ENCODE measurements at places on chromosomes 5 and 9.

GRCh38 chr9:20040991-20041696, 252.3 kb upstream of the SLC24A2 start:
- DNase-seq = no peak

DNA sequence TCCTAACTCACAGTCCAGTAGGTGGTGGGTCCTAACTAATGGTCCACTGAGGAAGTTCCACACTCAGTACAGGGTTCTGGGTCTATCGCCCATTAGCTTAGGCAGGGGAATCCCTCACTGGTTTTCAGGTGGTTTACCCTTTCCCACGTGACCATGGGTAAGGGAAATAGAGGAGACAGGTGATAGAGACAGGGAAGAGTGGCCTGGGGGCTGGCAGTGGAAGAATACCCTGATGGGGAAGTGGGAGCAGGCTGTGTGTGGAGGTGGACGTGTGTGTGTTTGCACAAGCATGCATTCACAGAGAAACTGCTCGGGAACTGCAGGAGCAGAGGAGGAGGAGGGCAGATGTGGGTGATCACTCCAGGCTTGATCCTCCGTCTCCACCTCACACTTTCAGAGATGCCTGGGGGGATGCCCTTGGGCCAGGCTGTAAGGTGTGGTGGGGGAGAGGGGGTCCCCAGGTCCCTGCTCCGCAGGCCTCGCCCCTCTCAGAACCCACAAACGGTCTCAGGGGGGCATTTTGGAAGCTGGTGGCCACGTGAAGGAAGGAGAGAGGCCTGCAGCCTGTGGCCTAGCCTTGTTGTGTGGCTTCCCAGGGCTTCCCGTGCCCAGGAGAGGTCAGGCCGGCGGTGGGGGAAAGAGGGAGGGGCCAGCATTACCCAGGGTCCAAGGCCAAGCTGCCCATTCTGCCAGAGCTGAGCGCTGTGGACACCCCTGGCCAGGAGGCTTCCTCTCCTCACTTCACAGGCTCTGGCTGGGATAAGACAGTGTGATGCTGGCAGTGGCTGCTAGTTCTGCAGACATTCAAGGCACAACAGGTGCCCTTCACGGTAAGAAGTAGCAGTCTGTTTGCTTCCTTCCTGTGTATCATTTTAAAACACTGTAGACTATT, 80.0 kb downstream of the OTULIN start:
- no peak for DNase-seq

DNA sequence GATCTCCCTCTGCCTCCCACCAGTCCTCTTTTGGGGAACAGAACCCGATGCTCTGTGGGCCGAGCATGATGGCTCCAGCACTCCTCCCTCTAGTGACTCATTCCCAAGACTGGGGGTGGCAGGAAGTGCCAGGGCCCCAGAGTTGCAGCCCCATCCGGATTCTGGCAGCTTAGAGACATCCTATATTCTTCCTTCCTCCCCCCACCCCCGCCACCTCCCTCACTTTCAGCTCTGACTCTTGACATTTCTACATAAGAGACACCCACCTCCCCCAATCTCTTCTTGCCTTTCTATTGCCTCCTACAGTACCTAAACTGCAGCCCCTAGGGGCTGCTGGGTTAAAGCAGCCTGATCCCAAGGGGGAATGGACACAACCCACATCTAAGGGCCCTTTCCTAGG, 47.1 kb upstream of the MATR3 start:
- DNase-seq = no peak

GRCh38 chr5:112958093-112959088, 18.2 kb upstream of the DCP2 start:
- peak; percentile 69 for DNase-seq

DNA sequence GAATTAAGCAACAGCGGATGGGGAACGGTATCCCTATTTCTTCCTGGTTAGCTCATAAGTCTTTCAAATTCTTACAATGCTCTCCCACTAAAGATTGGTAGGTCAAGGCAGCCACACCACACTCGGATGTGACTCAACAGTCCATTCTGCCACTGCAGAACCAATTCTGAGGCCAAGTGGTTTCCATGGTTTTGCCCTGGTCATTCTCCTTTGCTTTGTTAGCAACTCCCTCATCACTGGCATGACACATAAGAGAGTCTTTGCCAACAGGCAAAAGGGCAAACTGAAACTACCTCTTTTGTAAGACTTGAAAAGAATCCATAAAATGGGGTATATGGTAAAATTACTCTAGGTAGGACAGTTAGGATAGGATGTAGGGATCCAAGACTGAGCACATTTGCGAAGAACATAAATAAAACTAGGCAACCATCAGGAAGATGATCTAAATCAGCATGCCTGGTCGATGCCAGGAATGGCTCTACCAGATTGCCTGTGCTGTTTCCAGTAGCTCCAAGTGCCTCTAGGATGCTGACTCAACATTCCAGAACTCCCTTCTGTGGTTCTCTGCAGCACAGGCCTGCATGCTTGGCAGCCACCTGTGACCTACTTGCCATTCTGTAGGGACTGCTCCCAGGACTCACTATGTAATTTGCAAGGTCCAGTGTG, 105.4 kb downstream of the DCP2 start:
- DNase-seq = no peak

GRCh38 chr9:2231101-2231500, 216.0 kb downstream of the SMARCA2 start:
- DNase-seq = no peak

GRCh38 chr5:115573133-115573532, 28.6 kb upstream of the FEM1C start:
- DNase-seq = no peak

DNA sequence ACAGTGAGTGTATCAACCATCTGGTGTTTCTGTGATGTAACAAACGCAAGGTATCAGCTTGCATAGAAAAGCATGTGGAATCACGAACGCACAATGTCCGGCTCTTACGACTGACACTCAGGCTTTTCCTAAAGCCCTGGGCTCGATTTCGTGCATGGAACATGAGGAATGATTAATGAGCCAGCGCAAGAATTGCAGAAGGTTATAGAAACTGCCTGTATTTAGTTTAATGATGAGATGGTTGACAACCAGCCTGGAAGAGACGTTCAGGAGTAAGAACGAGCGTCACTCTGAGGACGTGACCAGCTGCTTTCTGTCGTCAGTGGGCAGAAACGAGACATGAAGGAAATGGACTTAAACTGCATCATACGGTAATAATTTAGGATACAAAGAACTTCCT, 497.6 kb downstream of the IRX1 start:
- DNase-seq = no peak

GRCh38 chr9:111095441-111095840, 57.2 kb upstream of the LPAR1 start:
- DNase-seq = no peak

GRCh38 chr9:110329639-110330230, 7.9 kb downstream of the TXNDC8 start:
- no peak for DNase-seq

- no peak for DNase-seq
Observed at GRCh38 chr5:135324897-135325650, 74.0 kb downstream of the MACROH2A1 start.

DNA sequence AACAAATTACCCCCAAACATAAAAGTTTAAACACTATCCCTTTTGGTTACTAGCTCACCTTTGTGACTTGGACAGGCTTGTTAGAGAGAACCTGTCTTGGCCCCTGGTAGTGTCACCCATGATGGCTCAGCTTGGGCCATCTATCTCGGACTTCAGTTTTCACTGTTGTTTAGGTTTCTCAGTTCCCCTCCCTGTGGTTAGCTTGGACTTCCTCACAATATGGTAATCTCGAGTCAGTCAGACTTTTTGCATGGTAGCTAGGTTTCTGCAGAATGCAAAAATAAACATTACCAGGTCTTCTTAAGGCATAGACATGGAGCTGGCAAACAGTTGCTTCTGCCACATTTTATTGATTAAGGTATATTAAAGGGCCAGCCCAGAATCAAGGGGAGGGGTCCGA, 324.3 kb upstream of the RORB start:
- no peak for DNase-seq

DNA sequence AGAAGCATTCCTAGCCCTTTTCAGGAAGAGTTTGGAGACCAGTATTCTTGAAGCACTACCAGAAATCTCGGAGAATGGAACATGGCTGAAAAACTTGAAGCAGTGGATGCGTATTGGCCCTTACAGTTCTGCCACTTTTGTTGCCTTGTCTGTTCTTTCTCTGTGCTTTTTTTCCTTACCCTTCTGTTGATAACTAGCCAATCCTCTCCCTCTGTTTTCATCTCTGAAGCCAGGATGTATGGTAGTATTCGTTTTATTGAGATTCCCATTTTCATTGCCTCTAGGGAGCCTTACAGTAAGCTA, 564 bp upstream of the CCNH start:
- no peak for DNase-seq

DNA sequence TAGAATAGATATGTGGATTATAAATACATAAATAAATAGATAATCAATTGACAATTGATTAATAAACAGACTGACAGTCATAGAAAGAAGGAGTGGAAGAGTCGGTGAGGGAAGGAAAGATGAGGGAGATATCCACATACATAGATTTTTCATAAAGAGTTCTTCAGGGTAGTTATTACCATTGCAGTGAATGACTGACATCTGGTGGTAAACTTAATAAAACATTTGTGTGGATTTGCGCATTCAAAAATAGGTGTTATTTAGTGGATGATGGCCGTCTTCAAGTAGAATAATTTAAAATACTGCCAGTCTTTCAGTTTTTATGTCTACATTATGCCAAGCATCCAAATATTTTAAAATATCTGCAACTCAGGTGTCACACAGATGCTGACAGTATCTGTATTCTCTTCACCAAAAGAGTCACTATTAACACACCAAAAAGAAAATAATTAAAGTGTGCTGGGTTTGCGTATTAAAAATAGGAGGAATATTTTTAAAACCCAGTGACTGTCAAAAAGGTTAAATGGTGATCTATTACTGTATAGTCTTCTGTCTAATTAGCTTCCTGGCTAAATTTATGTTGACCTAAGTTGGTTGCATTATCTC, 78.8 kb downstream of the GIN1 start:
- DNase-seq = no peak

GRCh38 chr9:99466104-99466503, 244.0 kb downstream of the SEC61B start:
- no peak for DNase-seq

DNA sequence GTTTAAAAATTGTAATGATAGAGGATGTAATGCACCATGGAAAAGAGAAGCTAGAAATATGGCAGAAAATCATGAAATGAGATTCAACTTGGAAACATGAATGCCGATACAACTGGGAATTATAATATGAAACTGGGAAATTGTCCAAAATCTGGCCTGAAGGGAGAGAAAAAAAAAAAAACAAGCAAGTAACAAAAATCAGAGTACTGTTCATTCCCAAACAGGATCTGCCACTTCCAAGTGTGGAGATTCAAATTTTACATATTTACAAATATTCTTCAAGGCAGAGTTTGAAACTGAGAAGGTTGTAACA, 56.6 kb upstream of the MOCS2 start:
- no peak for DNase-seq

- no peak for DNase-seq
Observed at GRCh38 chr5:33563983-33564908, 123.5 kb downstream of the TARS1 start.

DNA sequence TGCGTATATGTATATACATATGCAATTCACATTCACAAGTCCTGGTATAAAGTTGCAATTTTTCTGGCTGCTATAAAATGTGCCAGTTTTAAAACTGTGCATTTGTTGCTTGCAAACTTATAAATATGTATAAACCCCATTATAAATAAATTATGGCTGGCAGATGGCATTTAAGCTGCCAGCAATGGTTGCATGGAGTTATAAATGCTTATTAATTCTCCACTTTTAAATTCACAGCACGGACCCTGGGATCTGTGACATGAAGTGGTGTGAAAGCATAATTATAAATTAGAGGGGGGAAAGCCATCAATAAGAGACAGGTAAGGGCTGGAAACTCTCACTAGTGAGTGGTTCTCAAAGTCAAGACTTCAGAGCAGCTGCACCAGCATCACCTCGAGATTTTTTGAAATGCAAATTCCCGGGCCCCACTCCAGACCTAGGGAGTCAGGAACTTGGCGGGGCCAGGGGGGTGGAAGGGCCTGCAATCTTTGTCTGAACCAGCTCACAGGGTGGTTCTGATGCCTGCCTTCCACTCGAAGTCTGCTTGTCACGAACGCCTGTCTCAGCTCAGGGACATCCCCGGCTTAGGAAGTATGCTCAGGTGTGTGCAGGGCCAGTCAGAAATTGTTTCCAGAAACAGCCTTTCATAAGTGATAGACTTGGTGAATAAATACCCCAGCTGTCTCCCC, 16.9 kb downstream of the S1PR3 start:
- no peak for DNase-seq

- DNase-seq = no peak
Observed at GRCh38 chr9:115671963-115672305, 481.7 kb upstream of the PAPPA start.

DNA sequence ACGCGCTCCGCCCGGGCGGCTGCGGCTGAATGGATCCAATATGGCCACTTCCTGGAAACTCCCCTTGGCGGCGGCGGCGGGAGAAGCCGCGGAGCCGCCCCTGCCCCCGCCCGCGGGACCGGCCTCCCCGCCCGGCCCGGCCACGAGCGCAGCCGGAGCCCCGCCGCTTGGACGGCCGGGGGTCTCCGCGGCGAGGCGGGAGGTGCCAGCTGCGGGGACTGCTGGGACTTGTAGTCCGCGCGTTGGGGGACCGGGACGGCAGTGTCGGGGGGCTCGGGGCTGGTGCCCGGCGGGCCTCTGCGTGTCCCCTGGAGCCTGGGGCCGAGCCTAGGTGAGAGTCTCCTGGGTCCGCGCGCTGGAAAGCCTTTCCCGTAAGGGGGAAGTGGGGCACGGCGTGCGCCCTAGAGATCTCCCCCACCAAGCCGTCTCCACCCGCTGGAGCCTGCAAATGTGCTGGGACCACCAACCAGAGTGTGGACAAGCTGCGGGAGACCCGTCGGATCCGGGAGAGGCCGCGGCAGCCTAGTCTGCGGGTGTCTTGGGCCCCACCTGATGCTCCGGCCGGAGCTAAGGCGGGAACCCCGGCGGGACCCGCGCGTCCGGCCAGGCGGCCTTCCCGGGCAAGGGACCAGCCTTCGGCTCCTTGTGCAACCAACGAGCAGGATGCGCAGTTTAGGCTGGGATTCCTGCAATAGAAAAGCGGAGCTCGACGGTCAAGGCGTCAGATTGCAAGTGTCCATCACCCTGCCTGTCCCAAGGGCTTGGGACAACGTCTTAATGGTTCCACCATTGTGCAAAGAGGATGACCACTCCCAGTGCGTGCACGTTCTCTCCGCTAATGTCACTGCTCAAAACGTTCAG, at the start of gene SEPTIN8:
Gene SEPTIN8 (minus strand): TSS at position 31 of the 861 bp plus-strand sequence. CDS start 102 bp downstream, outside the sequence.
- DNase-seq = peak; percentile 63

- DNase-seq = no peak
Observed at GRCh38 chr9:70586476-70586875, 172.0 kb upstream of the KLF9 start.

GRCh38 chr5:79508354-79508753, 5.6 kb downstream of the HOMER1 start:
- DNase-seq = no peak

- DNase-seq = no peak
Observed at GRCh38 chr5:138709202-138709601, 44.0 kb upstream of the CTNNA1 start.
